Gastrocnemius medialis (tissue), 4 donors: ENCODE measurements at places on chromosomes 6 and 20.

DNA sequence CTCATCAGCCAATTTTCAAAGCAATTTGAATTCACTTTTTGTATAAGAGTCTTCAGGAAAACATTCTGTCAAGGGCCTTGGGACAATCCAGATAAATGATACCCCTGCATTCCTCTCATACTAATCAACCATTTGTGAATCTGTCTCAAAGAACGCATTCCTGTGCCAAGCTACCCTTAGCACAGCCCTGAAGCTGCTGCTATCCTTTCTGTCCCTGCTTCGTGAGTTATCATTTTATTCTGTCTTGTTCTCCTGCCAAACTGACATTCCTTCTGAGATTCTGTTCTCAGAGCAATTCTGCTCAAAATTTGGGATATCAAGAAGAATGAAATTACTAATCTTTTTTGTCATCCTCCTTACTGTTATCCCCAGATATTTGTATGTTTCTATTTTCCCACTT is 213.9 kb upstream of the STXBP5 start:
- no peak for DNase-seq

DNA sequence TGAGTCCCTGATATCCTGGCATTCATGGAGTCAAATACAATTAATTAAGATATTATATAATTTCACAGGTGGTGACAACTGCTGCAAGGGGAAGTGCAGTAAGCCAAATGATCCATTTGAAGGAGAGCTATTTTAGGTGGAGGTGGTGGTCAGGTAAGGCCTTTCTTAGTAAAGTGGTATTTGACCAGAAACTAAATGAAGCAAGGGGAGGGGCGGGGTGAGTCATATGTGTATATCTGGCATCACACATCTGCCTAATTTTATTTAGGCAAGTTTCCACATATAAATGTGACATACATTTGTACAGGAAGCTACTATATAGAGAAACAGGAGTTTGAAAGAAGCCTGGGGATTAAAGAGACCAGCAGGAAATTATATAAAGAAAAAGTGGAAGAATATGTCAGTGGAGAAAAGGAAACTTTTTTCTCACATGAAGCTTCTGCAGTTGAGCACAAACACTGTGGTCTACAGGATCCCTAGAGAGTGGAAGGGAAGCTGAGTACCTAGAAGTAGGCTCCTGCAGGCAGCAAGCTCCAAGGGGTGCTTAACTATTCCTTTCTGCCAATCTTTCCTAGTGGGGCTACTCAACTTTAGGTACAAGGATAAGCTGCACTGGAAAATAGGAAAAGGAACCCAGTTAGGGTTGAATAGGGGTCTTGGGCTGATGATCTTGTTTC is 99.6 kb downstream of the OGFRL1 start:
- no peak for DNase-seq

- DNase-seq = no peak
Measured at GRCh38 chr20:63222541-63222940, 6.6 kb upstream of the YTHDF1 start.

- DNase-seq = no peak
Measured at GRCh38 chr6:33837971-33838665, 34.3 kb upstream of the MLN start.

DNA sequence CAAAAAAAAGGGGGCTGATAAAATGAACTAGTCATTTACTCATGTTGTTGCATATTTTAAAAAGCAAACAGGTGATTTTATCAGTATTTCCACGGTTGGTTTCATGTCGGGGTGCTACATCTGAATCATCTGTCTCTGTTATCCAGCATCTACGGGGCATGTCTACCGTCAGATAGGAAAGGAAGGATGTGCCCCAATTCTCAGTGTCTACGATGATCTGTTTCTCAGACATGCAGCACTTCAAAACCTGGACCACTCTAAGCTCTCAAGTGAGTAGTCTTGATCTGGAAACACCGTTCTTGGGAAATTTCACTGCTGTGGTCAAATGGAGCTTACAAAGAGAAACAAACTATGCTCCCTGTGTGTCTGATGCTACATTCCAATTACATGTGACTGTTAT is 240.3 kb upstream of the TAB2 start:
- no peak for DNase-seq

DNA sequence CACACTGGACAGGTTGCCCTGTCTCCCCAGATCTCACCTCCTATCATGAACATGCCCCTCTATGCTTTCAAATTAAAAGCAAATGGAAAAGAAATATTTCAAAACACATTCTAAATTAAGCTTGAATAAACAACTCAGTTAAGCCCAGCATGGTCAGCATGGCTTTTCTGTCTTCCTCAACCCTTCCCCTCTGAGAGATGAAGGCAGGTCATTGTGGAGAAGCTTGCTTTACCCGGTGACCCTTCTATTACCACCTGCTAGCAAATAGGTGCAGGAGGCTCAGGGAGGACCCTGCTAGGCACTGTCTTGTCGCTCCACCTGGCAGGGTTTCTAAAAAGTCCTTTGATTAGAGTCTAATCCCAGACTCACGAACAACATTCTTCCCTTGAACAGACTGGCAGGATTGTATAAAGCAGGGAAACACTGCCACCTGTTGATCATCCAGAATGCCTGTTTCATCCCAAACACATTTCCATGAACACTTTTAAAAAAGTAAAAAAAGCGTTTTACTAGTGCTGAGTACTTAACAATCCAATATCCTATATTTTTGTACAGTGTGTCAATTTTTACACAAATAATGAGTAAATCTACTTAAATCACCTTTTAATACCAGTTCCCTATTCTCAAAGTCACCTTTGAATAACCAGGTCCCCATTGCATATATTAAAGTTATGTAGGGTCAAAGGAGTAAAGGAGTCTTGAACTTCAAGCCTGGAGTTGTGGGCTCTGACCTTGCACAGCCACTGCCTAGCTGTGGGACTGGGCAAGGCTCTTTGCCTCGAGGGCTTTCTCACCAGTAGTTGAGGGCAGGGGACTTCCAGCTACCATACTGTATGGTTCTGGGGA is 75.5 kb downstream of the GPR6 start:
- DNase-seq = no peak
